ENCODE measurements at places on chromosomes 6 and 20.

- no peak for DNase-seq
These were observed 165.1 kb upstream of the PROKR2 start for GRCh38 chr20:5481872-5482271.

DNA sequence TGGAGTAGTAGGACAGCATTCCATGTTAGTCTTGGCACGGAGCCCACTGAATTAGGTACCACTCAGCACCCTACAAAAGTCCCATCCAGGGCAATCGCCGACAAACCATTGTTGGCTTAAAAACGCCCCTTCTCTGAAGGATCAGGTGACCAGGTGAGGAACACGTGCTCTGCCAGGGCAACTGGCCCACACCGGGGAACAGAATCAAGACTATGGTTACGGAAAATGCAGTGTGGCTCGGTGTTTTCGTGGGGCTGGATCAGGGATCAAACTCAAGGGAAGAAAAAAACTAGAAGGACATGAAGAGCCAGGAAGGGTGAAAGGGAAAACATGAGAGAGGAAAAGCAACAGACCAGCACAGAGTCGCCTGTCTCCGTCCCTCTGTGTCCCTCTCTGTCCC, 177.8 kb upstream of the ARID1B start:
- DNase-seq: no peak

GRCh38 chr6:154223296-154223695, 133.3 kb downstream of the IPCEF1 start:
- DNase-seq: no peak

- no peak for DNase-seq
These were observed 382.8 kb upstream of the FLRT3 start for GRCh38 chr20:14720251-14720650.

GRCh38 chr20:32527447-32528055, 57.6 kb downstream of the NOL4L start:
- no peak for DNase-seq

DNA sequence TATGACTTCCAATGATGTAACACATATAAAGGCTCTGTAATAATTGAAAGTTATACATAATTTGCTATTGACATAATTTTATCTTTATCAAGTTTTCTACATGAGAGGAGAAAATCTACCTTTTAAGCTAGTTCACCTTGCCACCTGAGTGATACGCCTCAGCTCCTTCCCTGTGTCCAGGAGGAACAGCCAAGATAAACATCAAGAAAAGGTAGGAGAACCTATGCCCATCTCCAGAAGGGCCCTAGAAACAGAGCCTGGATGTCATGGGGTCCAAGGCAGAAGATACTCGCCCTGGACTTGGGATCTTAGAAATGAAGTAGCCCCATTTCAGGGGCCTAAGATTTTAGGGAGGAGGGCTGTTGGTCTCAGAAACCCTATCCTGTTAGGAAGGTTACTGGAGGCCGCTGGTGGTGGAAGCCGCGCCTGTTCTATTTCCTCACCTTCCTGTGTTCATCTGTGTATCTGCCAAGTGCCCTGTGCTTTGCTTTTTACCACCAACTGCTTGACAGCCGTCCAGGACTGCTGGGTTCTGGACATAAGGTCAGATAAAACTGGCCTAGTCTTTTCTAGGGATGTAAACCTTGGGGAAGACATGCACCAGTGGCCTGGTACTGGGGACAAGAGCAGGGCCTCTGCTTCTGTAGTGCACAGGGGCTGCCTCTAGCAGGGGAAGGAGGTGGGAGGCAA, 178.5 kb downstream of the ARID1B start:
- no peak for DNase-seq

- DNase-seq: no peak
These were observed 46.1 kb upstream of the ZNF831 start for GRCh38 chr20:59117526-59117925.

GRCh38 chr6:33799454-33800113, 4.2 kb downstream of the MLN start:
- DNase-seq: no peak

- DNase-seq: no peak
These were observed 623.1 kb downstream of the PHF3 start for GRCh38 chr6:64258752-64259151.

- no peak for DNase-seq
These were observed 32.7 kb downstream of the CD109 start for GRCh38 chr6:73728548-73729205.

DNA sequence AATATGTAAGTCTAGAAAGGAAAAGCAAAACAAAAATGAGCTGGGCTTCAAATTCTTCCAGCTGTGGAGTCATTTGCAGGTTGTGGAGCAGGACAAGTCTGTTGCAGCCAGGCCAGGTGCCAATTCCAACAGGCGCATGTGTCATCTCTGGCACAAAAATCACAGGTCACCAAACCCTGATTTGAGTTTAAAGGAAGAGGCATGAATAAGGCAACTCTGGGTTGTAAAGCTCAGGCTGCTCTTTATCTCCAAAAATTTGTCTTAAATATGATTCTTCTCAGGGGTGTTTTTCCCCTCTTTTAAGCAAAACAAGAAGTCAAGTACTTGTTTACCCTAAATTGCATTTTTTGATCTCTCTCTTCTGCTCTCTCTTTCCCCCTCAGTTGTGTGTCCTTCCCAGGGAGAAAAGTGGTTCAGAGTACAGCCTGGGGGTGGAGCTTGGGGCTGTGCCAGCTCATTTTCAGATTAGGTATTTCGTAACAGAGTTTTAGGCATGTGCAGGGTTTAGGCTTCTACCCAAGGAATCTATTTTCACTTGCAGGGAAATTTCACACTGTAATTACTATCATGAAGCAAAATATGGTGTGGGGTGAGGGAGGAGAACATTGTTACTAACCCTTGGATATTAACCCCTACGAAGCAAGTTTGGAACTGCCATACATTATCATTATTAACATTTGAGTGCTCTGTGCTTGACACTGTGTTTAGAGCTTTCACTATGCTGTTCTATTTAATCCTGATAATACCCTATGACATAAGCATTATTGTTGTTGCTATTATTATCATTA, 8.3 kb upstream of the NCOA3 start:
- DNase-seq: no peak

GRCh38 chr6:170232186-170233002, 58.5 kb downstream of the DLL1 start:
- DNase-seq: no peak

GRCh38 chr6:36651659-36652379, 26.7 kb upstream of the CDKN1A start:
- DNase-seq: no peak

- no peak for DNase-seq
These were observed at the start of gene HSPA12B for GRCh38 chr20:3732327-3733118. TSS of gene HSPA12B (plus strand) at chr20:3732685. CDS start at chr20:3738675, 5,990 bp downstream.

- no peak for DNase-seq
These were observed 21.6 kb downstream of the KIAA1586 start for GRCh38 chr6:57068061-57068460.

DNA sequence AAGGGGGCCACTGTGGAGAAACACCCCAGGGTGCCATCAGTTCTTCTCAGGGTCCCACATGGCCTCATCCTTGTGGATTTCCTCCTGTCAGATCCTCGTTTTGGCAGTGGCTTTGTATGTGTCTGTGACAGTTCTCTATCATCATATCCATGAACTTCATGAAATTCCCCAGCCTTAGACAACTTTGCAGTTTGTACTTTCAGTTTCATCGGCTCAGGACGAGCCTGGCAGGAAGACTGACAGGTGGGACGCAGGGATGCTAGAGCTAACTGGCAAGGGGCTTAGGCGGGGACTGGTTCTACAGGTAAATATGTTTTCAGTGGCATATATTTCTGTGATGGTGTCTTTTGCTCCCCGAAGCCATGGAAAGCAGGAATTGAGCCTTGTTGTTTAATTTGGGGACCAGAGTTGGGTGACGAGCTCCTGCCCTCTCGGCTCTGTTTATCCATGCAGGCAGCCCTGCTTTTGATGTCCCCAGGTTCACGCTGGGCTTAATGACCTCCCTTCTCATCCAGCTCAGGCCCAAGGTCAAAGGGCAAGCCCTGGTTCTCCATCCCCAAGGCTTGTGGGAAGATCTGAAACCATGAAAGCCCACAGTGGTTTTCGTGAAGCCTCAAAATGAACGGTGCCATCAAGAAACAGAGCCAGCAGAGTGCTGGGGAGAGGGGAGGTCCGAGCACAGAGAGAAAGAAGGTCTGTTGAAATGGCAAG, 11.2 kb downstream of the SDCBP2 start:
- no peak for DNase-seq

- no peak for DNase-seq
These were observed 112.4 kb downstream of the HDGFL1 start for GRCh38 chr6:22681761-22682160.

GRCh38 chr20:23125625-23126191, 39.6 kb upstream of the CD93 start:
- DNase-seq: no peak

DNA sequence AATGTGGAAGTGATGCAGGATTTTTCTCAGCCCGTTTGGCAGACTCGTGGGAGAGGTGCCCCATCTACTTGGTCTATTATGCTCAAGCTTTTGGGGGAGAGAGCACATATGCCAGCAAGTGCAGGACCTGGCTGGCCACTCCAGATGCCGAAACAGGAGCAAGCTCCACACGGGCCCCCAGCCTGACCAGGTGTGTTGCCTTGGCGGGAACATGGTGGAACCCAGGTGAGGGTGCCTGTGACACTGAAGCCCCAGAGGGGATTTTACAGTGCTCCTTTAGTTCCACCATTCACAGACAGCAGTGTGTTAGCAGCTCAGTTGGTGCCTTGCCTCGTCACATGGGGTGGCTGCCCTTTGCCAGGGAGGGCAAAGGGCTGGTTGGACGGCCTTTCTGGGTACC, 798.9 kb downstream of the EYS start:
- no peak for DNase-seq

GRCh38 chr6:77106992-77107391, 356.3 kb downstream of the HTR1B start:
- no peak for DNase-seq

DNA sequence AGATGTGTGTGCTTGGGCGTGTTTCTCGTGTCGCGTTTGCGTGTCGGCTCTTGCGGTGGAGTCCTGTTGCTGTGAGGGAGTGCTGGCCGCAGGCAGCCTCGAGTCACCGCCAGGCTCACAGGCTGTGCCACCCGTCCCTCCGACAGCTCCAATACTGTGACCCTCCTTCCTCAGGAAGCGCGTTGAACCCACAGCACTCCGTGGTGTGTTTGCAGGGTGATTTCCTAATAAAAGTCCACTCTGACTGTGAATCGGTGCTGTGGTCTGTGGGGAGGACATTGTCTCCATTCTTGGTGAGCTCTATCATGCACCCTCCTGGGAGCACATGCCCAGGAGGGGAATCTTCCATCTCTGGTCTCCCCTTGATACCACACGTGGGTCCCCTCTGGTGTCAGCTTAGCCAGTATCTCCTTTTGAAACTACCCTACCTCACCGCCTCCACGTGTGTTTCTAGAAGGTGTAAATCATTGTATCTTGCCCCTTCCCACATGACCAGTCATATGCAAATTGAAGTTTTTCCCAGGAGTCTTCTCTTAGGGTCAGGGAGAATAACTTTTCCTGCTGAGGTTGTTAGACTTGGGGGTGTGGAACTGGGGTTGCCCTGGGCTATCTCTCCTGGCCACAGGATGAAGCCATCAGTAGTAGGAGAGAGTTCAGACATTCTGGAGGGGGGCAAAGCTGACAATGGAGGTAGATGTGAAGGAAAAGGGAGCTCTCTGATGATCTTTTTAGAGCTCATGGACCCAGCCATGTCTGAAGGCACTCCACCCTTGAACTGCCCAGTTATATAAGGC, 13.3 kb upstream of the PCMTD2 start:
- DNase-seq: no peak

GRCh38 chr6:161085246-161085645, 93.7 kb downstream of the MAP3K4 start:
- DNase-seq: no peak

- no peak for DNase-seq
These were observed 167.9 kb downstream of the HAO1 start for GRCh38 chr20:7772371-7772770.

GRCh38 chr6:20658516-20658915, 124.3 kb downstream of the CDKAL1 start:
- DNase-seq: no peak

DNA sequence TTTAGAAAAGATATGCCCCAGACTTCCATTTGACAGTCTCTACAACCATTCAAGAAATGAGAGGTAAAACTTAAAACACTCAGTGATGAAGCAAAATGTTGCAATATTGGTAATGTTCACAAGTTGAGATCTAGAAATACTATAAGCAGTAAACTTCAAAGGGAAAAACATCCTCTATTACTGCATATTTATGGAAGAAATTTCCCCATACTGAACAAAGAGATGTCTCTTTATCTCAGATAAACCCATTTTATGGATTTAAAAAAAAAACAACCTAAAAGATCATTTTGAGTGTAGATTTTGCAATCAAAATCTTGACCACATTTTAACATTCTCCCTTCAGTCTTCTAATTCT, 177.8 kb upstream of the TAB2 start:
- DNase-seq: no peak

- DNase-seq: no peak
These were observed 715.6 kb upstream of the ID4 start for GRCh38 chr6:19121521-19121920.

DNA sequence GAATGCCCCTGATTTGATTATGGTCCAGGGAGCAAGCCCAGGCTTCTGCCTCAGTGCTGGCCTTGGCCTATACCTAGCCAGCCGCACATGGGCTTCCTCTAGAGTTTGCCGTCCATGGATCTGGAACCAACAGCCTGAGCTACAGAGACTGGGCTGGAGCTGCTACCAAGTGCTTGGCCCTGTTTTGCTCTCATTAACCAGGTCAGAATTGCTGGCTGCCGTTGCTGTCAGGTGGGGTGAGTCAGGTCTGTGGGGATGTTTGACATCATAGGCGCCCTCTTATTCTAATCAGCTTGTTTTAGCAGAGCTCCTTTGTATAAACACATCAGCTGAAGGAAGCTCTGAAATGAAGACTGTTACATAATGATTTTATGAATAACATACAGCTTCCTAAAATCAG, 83.1 kb upstream of the PHACTR2 start:
- DNase-seq: no peak

DNA sequence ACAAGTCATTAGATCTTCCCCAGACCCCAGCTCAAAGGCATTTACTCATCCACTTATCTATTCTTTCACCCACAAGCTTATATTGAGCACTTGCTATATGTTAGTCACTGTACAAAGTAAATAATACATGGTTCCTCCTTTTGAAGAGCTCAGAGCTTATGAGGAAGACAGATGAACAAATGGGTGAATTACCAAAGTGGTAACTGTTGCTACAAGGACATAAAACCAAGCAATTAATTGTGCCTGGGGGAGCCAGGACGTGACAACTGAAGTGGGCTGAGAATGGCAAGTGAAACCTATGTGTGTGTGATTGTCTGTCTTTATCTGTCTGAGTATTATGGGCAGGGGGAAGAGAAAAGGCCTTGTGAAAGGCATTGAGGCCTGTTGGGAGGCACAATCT, 45.6 kb upstream of the AKIRIN2 start:
- DNase-seq: no peak

GRCh38 chr6:14544666-14545065, 427.1 kb downstream of the CD83 start:
- no peak for DNase-seq

Measured in stimulated activated CD4-positive, alpha-beta T cell treated with anti-CD3 and anti-CD28 coated beads, Interleukin-12 subunit alpha, Interleukin-12 subunit beta, amount 100 ng/mL, for 24 hours (primary cell).